ENCODE measurements at places on chromosomes 3 and 15.

DNA sequence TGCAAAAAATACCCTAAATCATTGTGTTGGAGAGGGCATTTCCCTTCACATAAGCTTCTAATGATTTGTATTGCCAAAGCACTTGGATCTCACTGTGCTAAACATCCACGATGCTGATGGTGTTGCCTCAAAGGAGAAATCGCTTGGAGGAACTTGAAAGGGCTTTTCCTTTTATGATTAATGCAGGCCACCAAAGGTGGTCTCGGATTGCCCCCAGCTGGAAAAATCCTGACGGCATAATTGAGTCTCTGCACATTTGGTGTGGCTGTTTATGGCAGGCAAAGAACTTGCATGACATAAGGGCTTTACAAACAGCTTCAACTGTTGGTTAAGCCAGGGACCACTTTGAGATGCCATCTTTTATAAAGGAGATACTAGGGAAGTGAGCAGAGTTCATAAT lies 664.0 kb upstream of the ADAMTS9 start:
- DNase-seq = no peak

- no peak for DNase-seq
Measured at GRCh38 chr3:170443457-170443856, 24.8 kb downstream of the CLDN11 start.

DNA sequence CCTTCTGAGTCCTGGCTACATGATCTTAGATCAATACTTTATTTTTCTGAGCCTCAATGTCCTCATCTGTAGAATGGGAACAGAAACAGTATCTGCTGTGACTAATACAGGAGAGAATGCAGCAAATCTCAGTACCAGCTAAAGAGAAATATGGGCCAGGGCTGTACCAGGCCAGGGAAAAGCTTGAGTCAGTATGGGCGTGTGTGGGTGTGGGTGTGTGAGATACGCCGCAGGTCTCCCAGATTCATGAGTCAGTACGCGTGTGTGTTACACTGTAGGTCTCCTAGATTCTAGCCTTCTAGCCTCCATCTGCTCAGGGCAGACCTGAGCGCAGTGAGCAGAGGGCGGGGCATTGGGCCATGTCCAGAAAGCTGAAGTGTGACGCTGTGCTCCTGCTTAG lies 15.2 kb downstream of the GNAI2 start:
- DNase-seq = no peak

DNA sequence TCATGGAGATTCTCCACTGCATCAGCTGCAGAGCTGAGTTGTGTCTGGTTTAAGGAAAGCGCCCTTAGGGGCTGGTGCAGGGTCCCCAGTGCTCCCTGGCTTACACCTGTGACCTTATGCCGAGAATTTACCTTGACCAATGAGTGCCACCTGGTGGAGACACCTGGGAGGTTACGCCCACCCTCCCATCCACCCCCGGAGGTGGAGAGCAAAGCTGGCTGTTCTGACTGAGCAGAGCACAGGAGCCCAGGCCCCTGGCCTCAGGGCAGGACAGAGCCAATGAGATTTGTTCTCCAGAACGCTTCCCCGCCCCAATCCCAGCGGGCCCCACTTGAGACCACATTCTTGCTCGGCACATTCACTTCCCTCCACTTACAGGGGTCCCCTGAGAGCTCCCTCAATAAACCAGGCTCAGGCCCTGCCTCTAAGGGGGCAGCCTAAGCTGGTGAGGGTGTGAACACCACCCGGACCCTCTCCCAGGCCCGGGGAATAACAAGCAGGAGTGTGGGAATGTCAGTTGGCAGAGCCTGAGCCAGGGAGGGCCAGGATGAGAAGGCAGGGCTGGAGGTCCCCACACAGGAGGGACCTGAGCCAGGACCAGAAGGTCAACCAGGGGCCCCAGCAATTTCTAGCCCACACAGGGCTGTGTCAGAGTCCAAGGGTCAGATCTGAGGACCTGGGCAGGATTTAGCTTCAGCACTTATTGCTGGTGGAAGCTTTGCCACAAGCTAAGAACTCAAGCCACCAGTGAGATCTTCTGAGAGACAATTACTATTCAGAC lies 117.1 kb downstream of the TPRA1 start:
- no peak for DNase-seq

DNA sequence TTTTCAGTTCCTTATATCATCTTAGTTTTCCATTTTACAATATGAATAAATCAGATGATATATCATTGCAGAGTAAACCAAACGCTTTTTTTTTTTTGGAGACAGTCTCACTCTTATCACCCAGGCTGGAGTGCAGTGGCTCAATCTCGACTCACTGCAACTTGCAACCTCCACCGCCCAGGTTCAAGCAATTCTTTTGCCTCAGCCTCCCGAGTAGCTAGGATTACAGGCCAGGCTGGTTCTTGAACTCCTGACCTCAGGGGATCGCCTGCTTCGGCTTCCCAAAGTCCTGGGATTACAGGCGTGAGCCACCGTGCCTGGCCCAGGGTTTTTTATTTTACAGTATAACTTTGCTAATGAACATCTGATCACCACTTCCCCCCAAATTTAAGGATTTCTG lies 5.9 kb upstream of the EBLN2 start:
- no peak for DNase-seq

- no peak for DNase-seq
Measured at GRCh38 chr15:85926834-85927233, 132.1 kb upstream of the KLHL25 start.
